ENCODE measurements at places on chromosomes 7 and 10.
A peak's percentile ranks its signal among the peaks of the same experiment; 100 is the strongest.

- DNase-seq: no peak
Observed at GRCh38 chr10:43048301-43049051, 28.4 kb upstream of the RET start.

DNA sequence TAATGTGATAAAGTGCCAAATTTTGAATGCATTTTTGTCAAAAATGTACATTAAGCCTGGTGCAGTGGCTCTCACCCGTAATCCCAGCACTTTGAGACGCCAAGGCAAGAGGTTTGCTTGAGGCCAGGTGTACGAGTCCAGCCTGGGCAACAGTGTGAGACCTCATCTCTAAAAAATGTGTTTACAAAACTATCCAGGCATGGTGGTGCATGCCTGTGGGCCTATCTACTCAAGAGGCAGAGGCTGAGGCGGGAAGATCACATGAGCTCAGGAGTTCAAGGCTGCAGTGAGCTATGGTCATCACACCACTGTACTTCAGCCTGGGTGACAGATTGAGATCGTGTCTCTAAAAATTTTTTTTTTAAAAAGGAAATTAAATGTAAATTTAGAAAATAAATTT is 18.5 kb upstream of the MGMT start:
- no peak for DNase-seq

DNA sequence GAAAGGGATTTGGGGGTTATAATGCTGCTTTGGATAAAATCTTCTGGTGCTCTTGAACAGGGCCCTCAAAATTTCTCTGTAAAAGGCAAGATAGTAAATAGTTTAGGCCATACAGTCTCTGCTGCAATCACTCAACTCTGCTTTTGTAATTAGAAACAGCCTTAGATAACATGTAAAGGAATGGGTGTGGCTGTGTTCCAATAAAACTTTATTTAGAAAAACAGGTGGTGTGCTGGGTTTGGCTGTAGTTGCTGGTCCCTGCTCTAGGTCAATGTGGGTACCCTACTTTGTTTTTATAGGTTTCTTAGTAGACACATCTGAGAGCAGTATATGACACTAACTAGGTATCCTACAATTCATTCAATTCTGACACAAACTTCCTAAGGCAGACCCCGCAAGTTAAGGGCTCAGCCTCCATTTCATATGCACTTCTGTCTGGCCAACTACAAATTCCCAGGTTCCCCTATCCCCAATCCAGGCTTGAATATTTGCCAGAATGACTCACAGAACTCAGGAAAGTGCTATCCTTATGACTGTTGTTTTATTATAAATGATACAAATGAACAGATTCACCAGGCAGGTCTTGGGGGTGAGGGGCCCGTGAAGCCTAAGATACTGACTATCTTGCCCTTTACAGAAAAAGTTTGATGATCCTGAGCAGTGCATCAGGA is 349.9 kb downstream of the RPS24 start:
- DNase-seq: no peak

- DNase-seq: no peak
Observed at GRCh38 chr10:22314852-22315251, 1.3 kb upstream of the COMMD3 start.

- peak; percentile 30 for DNase-seq
Observed at GRCh38 chr7:18610331-18610948, 114.9 kb downstream of the HDAC9 start.

GRCh38 chr10:33151344-33151864 is 183.1 kb downstream of the NRP1 start:
- peak; percentile 61 for DNase-seq

- DNase-seq: no peak
Observed at GRCh38 chr10:101895781-101896180, 52.2 kb upstream of the KCNIP2 start.

DNA sequence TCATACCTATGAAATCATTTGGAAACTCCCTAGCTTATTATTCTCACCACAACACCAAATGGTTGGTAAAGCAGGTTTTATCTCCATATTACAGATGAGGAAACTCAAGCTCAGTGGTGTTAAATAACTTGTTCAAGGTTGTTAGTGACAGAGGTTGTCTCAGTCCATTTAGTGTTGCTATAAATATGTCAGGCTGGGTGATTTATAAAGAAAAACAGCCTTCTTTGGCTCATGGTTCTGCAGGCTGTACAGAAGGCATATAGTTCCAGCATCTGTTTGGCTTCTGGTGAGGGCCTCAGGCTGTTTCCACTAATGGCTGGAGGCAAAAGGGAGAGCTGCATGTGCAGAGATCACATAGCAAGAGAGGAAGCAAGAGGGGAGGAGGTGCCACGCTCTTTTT is 96.6 kb downstream of the ZNF438 start:
- no peak for DNase-seq

DNA sequence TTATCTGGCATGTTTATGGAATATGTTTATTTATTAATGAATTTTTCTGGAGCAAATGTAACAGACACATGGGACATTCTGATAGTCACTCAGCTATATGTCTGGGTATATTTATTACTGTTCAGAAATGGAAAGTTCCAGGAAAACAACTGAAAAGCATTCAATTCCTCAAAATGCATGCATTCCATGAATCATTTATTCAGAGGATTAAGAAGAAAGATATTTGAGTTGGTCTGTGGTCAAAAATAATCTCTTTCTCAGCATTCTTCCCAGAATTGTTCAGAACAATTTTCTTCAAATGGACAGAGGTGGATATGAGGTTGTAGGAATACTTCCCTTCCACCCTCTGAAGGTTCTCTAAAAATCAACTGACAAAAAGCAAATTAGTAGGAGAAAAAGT is 97.6 kb upstream of the ITGB1 start:
- no peak for DNase-seq

DNA sequence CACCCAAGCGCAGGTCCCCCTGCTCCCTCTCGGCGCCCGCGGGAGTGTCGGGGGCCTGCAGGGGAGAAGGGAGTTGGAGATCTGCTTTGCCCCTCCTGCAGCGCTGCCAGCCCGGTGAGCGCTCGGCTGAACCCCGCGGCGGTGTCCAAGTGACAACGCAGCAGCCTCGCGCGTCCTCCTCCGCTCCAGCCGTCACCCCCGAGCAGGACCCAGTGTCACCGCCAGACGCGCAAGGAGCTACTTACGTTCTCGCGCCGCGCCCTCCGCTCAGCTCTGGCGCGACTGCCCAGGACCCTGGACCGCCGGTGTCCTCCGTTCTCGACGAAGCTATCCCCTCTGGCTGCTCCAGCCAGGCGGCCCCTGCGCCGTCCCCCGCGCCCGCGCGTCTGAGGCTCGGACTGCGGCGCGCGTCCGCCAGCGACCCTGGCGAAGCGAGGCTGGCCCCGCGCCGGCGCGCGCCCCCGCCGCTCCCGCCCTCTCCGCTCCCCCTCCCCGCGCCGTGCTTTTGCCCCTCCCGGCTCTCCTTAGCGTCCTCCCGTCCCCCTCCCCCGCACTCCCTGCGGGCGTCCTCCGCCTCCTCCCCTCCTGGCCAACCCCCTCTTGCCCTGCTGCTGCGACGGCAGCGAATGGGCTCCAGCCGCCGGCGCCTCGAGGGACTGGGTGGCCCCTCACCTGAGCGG is at the start of gene NRCAM:
Gene NRCAM, minus strand, starts transcription at position 439 of the 680 bp plus-strand sequence. CDS start 216,372 bp downstream, outside the sequence.
- DNase-seq: no peak

DNA sequence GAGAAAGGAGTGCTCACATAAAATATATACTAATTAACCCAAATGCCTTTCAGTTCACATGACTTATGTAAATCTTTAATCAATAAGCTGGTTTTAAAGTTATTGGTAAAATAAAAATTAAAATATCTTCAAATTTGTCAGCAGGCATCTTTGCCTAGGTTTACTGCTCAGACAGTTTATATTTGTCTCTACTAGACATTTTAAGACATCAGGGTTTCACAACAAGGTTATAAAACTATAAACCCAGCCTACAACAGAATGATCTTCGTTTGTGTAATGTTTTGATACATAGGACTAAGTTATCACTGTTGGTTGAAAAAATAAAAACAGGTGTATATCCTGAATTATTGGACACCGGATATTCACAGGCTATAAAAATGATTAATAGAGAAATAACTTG is 67.4 kb downstream of the TYW1B start:
- no peak for DNase-seq

DNA sequence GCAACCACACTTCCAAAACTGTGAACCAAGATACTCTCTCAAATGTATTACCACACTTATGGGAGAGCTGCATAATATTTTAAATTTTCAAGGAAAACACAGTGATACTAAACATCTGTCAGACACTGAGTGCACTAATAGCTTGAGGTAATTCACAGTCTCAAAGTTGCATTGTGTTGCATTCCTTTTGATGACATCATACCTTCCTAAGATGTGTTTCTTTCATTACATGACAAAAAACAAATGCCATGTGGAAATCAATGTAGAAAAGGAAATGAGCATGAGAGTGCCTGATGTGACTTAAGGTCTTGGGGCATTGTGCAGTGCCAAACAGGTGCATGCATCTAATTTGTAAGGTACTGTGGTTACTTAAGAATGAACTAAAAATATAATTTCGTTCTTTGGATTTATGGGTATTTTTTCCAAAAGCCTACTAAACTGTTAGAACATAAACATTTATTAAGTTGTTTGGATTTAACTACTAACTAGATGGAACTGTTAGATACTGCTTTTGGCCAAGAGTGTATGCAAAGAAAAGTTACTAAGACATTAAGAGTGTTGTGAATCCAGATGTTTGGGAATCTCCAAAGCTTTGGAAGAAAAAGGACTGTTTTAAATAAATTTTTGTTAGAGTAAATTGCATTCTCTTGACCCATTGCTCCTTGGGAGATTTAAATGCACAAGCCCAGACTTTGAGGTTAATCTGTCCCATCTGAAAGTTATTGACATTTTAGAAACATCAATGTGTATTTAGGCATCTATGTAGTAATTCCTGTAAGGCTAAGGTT is 496.2 kb upstream of the SEMA3D start:
- DNase-seq: no peak

DNA sequence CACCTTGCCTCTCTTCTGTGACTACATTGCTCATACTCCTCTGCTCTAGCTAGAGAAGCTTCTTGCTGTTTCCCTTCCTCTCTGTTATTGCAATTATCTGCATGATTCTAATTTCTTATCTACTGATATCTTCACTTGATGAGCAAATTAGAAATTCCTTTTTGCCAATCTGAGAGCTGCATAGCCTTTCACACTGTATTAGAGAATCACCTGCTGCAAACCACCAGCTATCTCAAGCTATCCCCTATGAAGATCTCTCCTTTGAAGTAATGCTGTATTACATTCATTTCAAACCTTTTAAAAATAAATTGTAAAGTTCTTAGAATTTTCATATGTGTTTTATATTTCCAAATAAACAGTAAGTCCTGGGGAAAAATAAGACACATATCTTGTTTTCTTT is 89.0 kb upstream of the ZNF804B start:
- no peak for DNase-seq

DNA sequence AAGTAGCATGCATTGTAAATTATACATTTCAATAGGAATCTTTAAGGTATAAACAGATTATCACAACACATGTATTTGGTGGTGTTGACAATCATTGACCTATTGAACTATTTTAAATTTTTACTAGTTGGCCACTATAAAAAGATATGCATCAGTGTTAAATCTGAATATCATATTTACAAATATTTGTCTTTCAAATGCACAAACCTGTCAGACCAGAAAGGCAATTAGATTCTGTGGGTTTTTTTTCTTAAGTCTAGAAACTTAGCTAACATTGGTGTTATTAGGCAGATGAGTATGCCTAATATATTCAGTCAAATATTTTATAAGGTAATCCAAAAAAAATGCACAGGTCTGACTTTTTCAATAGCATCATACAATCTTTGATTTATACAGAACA is 241.4 kb upstream of the DGKB start:
- DNase-seq: no peak

DNA sequence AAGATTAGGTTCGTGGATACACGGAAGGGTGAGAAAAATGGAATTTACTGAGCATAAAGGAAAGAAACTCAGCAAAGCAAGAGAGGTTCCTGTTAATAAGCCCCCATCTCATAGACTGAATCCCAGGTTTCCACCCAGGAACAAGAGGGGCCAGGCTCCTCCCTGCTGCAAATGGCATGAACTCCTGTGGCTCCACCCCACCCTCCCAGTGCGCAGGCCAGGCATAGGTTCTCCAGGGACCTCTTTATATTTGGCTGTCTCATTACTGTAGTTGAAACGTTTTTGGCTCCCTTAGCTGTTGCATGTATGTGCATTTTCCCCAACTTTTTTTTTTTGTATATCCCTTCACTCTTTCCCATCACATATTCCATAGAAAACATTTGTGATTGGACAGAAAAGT is 217.8 kb upstream of the NRP1 start:
- DNase-seq: no peak

DNA sequence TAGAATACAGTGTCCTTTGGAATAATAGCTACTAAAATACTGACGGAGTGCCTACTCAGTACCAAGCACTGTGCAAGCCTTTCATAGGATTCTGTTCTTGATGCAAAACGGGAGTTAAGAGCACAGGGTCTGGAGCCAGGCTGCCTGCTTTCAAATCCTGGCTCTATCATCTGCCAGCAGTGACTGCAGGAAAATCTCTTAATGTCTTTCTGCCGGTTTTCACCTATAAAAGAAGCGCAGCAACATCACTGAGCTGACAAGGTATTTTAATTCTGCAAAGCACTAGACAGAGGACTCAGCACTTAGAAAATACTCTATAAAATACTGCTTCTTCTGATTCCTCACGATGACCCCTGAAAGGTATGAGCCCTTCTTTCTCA is 659 bp downstream of the FIGNL1 start:
- no peak for DNase-seq

GRCh38 chr10:3397231-3397630 is 224.6 kb upstream of the PITRM1 start:
- no peak for DNase-seq

GRCh38 chr7:12062062-12062461 is 149.0 kb upstream of the TMEM106B start:
- peak; percentile 14 for DNase-seq

- no peak for DNase-seq
Observed at GRCh38 chr7:118289476-118289875, 65.0 kb downstream of the ANKRD7 start.

GRCh38 chr10:96648297-96648696 is 61.5 kb upstream of the TM9SF3 start:
- no peak for DNase-seq

DNA sequence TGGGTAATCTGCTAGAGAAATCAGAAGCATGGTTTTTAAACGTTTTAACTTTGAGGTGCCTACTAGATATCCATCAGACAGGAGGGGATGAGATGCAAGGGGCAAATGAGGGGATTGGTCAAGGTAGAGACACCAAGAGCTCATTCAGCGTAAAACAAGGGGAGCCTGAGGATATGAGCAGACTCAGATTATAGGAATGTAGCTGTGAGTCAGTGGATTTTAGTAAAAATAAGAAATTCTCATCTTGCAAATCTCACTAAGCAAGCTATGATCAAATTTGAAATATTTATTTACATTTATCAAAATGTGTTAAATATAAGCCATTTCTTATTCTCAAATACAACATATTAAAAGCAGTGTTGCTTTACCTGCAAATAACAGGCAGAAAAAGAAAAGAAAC is 21.4 kb upstream of the TFEC start:
- no peak for DNase-seq
